AG04449 (cell line): ENCODE measurements at places on chromosomes 2 and 18.

- no peak for DNase-seq
Measured at GRCh38 chr2:27942612-27943547, 52.4 kb downstream of the BABAM2 start.

GRCh38 chr18:2890606-2891005 lies 43.8 kb downstream of the EMILIN2 start:
- no peak for DNase-seq

DNA sequence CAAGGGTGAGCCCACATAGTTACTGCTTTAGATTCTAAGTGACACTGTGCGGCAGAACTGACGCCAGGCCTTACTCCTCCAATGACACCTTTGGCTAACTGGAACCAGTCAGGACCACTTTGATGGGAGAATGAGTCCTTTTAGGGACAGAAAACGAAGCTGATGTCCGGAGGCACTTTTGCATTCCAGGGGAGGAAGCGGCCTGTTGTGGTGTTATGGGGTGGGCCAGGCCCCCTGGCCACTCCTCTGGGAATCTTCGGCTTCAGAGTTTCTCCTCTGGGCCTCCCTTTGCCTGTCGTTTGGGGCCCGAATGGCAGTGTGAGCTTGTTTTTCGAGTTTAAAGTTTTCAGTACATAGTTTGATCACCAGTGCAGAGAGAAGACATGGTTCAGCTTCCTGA lies 65.9 kb downstream of the MBP start:
- no peak for DNase-seq

GRCh38 chr2:165582409-165582808 lies 112.9 kb downstream of the CSRNP3 start:
- DNase-seq: no peak

DNA sequence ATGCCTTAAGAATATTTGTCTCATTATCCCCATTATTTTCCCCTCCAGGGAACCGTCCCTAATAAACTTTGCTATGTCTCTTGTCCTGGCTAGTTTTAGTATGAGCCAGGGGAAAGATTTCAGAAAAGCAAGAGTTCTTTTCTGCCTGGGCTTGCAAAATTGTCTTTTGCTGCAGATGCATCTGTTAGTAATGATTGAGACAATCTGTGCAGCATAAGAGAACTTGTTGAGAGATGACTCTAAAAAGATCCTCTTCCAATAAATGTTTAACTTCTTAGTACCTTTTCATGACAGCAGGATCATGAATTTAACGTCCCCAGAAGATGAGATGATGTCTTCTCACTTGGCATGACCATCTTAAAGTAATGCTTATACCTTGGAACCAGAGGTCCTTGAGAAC lies 172.5 kb upstream of the CREB1 start:
- no peak for DNase-seq

DNA sequence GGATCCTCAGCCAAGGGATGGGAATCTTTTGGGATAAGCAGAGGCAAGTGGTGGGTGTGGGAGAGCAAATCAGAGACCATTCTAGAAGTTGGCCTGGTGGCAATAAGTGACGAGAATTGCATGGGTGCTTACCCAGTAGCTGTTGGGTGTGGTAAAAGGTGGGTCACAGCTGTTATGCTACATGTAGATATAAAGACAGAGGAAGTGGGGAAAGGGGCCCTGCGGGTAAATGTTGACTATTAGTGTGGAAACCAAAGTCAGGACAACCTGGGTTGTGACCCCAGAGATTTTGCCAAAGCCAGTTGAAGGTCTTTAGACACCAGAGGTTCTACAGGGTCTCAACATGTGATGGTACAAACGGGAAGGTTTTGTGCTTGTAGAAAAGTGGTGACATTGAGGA lies 443.6 kb upstream of the HNRNPA3 start:
- DNase-seq: no peak

DNA sequence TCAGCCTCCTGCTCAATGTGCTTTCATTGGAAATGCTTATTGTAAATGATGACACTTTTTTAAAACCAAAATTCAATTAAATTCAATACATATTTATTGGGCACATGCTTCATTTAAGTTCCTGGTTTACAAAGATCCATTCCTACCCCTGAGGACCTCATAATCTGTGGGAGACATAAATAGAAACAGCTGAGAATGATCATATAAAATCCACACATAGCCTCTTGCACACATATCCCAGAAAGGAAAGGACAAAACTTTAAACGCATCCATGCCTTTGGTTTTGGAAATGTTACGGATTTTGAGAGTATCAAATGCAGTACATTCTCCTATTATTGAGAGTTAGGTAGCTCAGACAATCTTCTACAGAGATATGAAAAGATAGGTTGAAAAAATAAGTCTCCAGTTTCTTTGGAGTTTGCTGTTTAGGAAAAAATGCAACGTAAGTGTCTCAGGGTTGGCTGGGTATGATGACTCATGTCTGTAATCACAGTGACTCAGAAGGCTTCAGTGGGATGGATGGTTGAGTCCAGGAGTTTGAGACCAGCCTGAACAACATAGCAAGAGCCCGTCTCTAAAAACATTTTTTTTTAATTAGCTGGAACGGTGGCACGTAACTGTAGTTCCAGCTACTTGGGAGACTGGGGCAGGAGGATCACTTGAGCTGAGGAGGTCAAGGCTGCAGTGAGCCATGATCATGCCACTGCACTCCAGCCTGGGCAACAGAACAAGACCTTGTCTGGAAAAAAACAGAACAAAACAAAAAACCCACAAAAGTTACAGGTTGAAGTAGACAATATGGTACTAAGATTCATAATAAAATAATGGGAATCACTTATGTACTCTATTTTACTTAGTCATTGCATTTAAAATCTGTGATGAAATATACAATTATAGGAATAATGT lies 3.9 kb upstream of the PRELID3A start:
- no peak for DNase-seq

- no peak for DNase-seq
Measured at GRCh38 chr2:222100704-222101699, 197.8 kb downstream of the PAX3 start.

GRCh38 chr18:43060020-43060419 lies 55.5 kb downstream of the RIT2 start:
- no peak for DNase-seq

DNA sequence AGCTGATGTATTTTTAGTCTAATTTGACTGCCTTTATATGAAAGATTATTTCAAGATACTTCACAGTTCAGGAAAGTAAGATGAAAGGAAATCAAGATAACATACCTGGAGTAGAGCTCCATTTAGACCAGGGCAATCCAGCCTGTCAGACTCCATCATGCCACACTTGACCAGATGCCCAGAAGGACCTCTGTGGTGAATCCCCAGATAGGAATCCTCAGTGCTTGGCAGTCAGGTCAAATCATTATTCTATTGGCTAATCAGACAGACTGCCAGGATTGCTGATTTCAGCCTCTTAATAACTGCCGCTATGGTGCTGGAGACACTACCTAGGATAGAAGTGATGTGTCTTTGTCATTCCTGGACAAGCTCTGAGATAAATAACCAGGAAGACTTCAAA lies 404.2 kb downstream of the STK39 start:
- DNase-seq: no peak

DNA sequence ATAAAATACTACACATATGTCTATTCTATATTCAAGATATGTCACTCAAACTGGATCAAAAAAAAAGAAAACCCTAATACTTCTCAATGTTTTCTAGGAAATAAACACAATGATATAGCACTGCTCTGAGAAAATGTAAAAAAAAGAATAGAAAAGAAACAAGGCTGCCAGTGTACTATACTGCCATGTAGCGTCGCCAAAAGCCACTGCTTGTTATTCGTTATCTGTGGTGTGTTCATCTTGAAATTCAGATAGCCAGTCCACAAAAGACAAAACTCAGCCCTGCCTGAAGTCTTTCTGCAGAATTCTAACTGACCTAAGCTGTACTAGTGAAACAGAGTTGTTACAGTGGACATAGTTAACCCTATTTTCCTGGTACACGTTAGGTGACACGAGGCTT lies 12.2 kb upstream of the YPEL5 start:
- no peak for DNase-seq

DNA sequence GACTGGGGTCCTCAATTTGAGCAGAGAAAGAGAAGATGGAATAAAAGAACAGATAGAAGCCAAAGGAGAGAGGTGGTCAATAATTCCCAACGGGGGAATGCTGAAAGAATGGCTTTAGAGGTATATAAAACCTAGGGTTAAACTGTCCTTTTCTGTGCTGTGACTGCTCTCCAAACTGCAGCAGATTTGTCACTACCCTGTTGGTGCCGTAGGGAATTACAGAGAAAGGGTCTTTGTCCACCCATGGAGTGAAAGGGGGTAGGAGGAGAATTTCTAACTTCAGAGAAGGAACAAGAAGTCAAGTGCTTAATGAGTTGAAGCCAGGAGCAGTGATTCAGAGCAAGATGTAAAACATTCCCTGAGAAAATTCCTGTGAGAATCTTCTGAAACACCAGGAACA lies 486.5 kb downstream of the NUP35 start:
- no peak for DNase-seq

- no peak for DNase-seq
Measured at GRCh38 chr2:75456111-75456510, 104.6 kb downstream of the EVA1A start.

DNA sequence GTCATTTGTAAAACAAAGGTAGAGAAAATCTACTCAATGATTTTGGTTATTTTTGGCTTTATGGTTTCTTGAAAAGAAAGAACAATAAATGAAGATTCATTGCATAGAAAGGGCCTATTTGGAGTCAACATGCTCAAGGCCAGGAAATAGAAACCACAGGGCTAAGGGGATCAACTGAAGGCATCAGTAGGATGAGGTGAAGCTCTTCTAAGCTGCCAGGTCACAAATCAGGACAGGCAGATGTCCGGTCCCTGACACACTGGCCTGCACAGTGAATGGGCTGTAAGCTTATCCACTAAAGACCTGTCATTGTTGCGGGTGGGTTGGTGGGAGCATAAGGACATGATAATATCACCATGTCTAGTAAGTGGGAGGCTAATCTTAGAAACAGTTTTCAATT lies 31.6 kb upstream of the RNF138 start:
- no peak for DNase-seq

GRCh38 chr2:98908931-98909316 lies 27.1 kb downstream of the CRACDL start:
- no peak for DNase-seq
